ENCODE measurements at places on chromosomes 3 and 15.

DNA sequence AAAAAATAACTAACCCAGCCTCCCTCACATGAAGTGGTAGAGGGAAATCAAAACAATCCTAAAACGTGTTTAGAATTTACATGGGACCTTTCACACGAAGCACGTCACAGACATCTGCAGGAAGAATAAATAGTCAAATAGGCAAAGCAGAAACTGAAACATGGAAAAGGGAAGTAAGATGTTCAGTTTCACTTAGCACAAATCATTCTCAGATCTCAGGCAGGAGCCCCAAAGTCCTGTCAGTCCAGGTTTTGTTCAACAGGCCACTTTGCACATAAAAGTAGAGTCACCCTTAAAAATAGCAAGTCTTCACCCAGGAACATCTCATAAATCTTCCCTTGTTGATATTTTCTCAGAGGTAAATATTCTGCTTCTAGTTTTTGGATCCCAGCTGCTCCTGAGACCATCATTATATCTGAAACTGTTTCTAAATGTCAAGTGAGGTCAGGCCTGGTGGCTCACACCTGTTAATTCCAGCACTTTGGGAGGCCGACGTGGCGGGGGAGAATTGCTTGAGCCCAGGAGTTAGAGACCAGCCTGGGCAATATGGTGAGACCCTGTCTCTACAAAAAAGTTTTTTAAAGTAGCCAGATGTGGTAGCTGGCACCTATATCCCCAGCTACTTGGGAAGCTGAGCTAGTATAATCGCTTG, 1.9 kb downstream of the RUBCN start:
- DNase-seq, result no peak

DNA sequence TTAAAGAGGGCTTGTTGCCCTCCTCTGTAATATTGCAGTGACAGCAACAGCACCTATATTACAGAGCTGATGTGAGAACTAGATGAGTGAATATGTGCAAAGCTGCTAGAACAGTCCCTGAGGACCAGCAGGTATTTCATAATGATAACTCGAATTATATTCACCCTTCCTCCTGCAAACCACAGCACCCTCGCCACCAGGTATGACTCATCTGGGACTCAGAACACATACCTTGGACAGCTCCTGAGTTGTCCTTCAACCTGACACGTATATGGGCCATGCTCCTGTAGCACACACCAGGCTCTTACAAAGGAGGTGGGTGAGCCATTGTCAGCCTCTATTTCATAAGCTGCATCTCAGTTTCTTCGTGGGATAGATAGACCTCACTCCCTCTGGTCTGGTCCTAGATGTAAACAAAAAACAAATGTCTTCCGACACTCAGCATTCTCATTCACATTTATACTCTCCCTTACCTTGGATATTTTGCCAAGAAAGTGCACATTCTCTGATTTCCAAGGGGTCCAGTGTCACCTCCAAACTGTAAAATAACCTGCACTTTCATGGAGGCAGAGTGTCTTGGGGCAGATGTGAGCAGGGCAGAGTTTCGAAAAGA, 124.5 kb downstream of the TLE3 start:
- DNase-seq, result no peak

DNA sequence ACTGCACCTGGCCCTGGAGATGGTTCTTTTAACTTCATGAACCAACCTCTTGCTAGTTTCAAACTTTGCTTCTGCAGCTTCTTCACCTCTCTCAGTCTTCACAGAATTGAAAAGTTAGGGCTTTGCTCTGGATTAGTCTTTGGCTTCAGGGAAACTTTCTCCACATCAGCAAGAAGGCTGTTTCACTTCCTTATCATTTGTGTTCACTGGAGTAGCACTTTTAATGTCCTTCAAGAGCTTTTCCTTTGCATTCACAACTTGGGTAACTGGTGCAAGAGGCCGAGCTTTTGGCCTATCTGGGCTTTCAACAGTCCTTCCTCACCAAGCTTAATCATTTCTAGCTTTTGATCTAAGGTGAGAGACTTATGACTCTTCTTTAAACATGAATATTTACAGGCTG, 15.7 kb upstream of the TM2D3 start:
- DNase-seq, result no peak

DNA sequence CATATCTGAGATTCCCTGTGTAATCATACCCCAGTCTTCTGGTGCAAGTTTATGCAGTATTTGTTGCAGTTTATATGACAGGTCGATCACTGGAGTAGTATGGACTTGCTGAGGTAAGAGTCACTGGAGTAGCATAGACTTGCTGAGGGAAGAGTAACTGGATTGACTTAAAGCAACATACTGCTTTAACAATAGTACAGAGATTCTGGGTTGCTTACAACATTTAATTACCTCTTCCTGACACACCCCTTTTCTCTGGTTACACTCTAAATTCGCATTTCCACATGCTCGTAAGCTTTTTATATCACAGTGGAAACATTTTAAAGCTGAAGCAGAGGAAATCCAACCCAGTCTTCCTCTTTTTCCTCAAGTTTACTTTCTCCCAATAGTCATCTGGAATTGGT, 11.8 kb downstream of the AAGAB start:
- no peak for DNase-seq

DNA sequence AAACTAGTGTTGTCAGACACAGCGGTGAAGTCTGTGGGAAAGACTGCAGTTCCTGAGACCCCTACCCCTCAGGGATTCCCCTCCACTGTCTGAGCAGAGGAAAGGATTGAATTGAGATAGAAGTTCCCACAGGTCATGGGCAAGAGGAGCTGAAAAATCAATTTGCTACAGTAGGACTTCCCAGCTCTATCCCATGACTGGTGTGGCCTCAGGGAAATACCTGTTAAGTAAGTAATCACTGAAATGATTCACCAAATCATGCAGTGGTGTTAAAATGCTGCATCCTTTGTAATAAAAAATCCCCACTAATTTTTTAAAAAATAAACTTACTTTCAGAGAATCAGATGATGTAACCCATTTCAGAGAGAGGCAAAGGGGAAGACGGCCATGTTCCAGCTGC, 45.0 kb upstream of the SPRED1 start:
- DNase-seq, result no peak

DNA sequence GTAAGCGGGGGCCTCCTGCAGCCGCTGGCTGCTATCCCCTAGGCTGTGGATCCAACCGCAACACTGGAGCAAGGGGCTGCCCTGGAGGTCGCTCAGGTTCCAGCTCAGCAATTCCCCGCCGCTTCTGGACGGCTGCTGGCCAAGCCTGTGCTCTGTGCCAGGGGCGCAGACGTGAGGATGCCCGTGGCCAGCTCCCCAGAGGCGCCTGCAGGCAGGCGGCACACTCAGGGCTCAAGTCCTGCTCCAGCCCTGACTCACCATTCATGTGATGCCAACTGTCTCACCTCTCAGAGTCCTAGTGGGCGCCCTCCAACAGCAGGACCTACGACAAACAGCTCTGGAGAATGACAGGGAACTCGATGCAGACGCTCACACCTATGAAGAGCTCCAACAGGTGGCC, 31.6 kb downstream of the KLHL25 start:
- DNase-seq, result no peak

DNA sequence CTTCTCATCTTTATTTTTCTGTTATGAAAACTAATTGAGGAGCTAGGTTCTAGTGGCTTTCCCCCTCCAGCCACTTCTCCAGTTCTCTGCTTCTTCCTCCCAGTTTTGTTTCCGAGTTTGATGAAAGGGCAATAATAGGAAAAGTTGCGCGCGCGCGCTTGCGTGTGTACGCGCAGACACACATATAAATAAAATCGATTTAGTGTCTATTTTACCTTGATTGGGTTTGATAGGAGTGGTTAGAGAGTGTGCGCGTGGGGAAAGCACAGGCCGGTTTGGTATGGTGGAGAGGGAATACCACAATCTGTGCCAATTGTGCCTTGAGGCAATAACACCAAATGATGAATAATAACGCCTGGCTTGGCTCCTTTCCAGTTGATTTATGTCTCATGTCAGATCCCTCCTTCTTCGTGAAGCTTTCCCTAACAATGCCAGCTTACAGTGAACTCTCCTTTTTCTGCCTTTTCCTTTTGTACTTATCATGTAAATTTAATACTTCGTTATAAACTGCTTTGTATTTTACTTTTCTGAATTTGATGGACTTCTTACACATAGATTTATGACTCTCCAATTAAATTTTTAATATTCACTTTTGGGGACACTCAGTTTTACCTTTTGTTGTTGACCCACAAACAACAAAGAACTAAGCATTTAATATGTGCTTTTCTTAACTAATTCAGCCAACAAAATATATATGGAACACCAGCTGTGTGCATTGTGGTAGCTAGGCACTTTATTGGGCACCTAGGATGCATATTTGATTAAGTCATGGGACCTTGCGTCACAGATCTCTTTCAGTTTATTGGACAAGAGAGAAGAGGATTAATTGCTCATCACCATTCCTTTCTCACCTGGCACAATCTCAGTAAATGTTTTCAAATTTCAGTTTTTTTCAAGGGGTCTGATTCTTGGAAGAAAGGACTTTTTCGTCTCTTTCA, 1.7 kb downstream of the TIPARP start:
- no peak for DNase-seq

GRCh38 chr15:88512601-88513000, 33.9 kb downstream of the DET1 start:
- DNase-seq, result no peak

GRCh38 chr3:67031986-67032385, 33.9 kb downstream of the KBTBD8 start:
- no peak for DNase-seq

- DNase-seq, result no peak
Measured at GRCh38 chr15:28018291-28019044, 80.6 kb downstream of the OCA2 start.

GRCh38 chr3:177744873-177745606, 547.8 kb upstream of the TBL1XR1 start:
- no peak for DNase-seq
